DMS153 (cell line): ENCODE measurements at places on chromosomes 5 and 9.

DNA sequence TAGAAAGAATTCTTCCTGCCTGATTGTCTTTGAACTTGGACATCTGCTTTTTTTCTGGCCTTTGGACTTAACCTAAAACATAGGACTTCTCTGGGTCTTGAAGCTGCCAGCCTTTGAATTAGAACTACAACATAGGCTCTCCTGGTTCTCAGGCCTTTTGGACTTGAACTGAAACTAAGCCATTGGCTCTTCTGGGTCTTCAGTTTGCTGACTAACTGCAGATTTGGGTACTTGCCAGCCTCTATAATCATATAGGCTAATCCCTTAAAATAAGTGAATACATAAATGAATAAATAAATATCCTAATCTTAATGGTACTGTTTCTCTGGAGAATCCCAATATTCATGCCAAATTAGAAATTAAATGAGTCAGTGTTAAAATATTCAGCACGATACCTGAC, 473.4 kb upstream of the PAPPA start:
- DNase-seq = no peak

GRCh38 chr9:69975681-69976080, 68.0 kb upstream of the MAMDC2 start:
- DNase-seq = no peak

DNA sequence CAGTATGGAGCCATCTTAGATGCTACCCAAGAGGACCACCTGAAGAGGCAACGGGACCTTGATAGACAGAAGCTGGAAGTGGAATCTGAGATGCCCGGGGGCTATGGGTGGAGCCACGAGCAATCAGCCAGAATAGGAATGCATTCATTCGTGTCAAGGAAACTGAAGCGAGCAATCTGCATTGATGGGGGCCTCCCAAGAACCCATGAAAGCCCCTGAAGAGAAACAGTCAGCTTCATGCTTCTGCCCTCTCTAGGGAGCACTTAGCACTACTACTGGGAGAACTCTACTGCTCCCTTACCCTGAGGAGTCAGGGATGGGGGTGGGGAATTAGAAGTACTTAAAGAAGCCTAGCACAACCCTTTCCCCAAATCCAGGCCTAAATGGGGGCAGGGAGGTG, 51.9 kb upstream of the TCERG1 start:
- DNase-seq = no peak

- DNase-seq = no peak
These were observed 12.5 kb upstream of the LHX2 start for GRCh38 chr9:123998970-123999621.
